A172 (cell line): ENCODE measurements at places on chromosomes 13 and 19.
A peak's percentile ranks its signal among the peaks of the same experiment; 100 is the strongest.

- DNase-seq: no peak
Observed at GRCh38 chr19:39997638-39998216, 867 bp downstream of the ZNF546 start.

GRCh38 chr19:44848036-44848811, 2.1 kb downstream of the NECTIN2 start:
- DNase-seq: no peak

DNA sequence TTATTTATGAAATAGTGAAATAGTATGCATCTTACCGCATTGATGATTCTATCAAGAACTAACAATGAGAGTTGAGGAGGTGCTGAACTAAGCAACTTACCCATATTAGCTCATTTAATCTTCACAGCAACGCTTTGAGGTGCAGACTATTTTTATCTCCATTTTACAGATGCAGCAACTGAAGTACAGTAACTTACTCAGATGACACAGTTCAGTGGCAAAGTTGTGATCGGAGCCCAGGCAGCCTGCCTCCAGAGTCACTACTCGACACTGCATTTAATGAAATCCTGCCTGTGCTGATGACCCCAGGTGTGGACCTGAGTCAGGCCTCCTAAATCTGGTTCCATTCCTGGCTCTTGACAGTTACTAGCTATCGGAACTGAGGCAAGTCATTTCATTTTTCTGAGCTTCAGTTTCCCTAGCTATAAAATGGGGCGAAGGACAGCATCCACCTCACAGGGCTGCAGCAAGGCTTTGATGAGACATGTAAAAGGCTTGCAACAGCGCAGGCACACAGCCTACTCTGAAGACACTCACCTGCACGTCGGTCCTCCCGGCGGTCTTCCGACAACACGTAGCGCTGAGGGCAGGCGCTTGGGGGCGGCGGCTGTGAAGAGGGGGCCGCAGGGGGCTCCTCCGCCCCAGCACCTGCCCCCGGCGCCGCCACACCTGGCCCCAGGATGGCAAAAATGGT, 1.5 kb downstream of the MYPOP start:
- no peak for DNase-seq

DNA sequence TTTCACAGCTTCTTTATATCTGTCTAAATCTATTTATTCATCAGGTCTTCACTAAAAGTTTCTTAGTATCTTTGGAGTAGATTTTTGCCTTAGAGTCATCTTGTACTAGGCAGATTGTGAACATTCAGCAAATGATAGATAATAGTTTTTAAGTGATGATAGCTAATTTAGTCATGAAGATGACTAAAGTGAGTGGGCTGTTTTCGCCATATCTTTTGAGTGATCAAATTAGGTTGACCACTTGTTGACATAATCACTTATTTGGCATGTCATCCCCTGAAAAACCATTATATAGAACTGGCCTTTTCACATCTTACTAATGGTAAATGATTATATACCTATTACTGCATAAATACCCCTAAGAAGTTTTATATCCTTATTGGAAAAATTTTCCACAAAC, 999.2 kb downstream of the PCDH17 start:
- DNase-seq: no peak

DNA sequence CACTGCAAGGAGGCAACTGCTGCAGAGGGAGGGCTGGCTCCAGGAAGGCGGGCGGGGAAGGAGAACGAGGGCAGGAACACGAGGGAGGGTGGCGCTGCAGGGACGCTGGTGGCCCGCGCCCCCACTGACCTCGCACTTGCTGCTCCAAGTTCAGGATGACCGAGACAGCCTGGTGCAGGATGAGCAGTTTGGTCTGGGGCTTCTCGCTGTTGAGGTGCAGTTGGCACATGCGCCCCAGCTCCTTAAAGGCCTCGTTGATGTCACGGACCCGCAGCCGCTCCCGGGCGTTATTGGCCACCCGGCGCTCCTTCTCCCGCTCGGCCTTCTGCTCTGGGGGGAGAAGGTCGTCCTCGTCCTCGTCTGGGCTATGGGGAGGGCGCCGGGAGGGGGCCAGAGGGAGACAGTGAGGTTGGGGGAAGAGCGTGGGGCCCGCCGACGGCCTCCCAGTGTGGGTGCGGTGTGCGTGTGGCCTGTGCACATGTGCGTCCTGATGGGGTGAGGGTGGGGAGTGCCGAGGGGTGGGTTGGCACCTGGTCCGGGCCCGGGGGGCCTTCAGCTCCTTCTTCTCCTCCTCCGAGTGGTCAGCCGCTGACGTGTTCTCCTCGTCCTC, 10.0 kb upstream of the UQCR11 start:
- no peak for DNase-seq

DNA sequence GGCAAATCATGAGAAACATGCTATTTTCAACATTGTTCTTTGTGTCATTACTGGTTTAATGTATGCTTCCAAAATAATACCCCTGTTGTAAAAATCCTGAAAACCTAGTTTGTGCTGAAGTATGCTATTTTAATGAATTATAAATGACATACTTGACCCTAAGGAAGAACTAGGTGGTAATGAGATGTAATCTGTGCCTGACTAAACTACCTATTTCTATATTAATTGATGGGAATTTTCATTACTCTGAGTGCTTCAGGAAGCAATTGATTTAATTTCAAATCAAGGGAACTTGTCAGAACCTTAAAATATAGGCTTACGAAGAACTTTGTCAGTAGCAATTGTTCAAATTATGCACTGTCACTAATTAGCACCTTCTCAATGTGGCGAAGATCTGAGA, 1005.6 kb upstream of the SLC10A2 start:
- DNase-seq: no peak

DNA sequence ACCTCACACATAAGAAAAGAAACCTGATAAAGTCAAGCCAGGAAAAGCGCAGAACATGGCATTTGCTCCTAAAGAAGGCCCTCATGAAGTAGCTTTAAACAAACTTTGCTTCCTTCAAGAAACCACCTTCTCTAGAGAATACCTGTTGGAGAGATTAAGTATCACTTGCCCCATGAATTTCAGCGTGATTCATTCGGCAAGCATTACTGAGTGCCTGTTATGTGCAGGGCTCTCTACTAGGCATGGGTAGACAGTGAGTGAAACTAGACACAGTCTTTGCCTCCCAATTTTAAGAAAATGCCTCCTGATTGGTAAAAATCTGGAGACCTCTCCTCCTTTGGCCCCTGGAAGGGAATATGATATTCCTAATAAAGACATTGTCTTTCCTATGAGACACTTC, 475.8 kb upstream of the NBEA start:
- DNase-seq: no peak

GRCh38 chr13:33798023-33798422, 19.9 kb upstream of the RFC3 start:
- DNase-seq: no peak

- DNase-seq: no peak
Observed at GRCh38 chr13:36475468-36475867, 43.2 kb downstream of the CCNA1 start.

- DNase-seq: no peak
Observed at GRCh38 chr13:20136781-20137703, 23.8 kb downstream of the GJA3 start.

GRCh38 chr13:77918391-77919245, at the start of gene EDNRB:
TSS of gene EDNRB (minus strand) at chr13:77918831. CDS start at chr13:77918573, 258 bp downstream.
- DNase-seq: no peak

GRCh38 chr13:28659621-28659970, 666 bp downstream of the POMP start:
- peak; percentile 32 for DNase-seq

GRCh38 chr19:51026554-51026831, at the start of gene KLK11:
TSS of gene KLK11 (minus strand) at chr19:51026616. CDS start at chr19:51025631, 985 bp downstream.
- no peak for DNase-seq

GRCh38 chr19:18750295-18750970, 40.7 kb downstream of the COMP start:
- DNase-seq: no peak

GRCh38 chr13:35498231-35498630, 21.7 kb upstream of the MAB21L1 start:
- no peak for DNase-seq

GRCh38 chr13:44592216-44592847, 16.2 kb upstream of the TSC22D1 start:
- no peak for DNase-seq

DNA sequence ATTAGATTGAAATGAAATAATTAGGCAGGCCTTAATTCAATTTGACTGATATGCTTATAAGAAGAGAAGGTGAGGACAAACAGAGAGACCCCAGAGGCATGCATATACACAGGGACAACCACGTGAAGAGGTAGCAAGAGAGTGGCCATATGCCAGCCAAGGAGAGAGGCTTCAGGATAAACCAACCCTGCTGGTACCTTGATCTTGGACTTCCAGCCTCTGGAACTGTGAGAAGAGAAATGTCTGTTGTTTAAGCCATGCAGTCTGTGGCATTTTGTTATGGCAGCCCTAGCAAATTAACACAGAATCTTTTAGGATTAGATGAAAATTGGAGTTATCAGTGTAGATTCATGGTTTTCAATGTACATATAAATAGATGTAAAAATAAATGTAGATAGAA, 120.1 kb downstream of the KCTD15 start:
- DNase-seq: no peak
